ENCODE measurements at places on chromosomes 2 and 18. TPM values are rescaled to one million over a fixed set of nuclear protein-coding genes. Genes with fewer than 3 reads are reported as not detected.

- no peak for DNase-seq
These were observed 26.6 kb downstream of the POLE4 start for GRCh38 chr2:74984947-74985637.

DNA sequence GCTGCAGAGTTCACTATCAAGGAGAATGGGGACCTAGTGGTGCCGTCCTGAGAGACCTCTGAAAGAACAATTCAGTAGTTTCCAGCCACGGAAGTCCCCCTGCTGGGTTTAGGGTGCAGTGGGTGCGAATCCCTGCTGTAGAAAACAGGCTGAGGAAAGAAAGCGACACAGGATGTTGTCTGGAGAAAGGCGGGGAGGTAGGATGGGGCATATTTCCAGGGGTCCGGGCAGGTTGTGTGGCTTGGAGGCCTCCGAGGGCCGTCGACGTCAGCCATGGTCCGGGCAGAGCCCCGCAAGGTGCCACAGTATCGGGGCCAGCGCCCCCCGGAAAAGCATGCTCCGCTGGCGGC, 807 bp upstream of the CREB1 start:
- DNase-seq: no peak

- DNase-seq: no peak
These were observed 73.8 kb downstream of the RRM2 start for GRCh38 chr2:10196110-10196892.

DNA sequence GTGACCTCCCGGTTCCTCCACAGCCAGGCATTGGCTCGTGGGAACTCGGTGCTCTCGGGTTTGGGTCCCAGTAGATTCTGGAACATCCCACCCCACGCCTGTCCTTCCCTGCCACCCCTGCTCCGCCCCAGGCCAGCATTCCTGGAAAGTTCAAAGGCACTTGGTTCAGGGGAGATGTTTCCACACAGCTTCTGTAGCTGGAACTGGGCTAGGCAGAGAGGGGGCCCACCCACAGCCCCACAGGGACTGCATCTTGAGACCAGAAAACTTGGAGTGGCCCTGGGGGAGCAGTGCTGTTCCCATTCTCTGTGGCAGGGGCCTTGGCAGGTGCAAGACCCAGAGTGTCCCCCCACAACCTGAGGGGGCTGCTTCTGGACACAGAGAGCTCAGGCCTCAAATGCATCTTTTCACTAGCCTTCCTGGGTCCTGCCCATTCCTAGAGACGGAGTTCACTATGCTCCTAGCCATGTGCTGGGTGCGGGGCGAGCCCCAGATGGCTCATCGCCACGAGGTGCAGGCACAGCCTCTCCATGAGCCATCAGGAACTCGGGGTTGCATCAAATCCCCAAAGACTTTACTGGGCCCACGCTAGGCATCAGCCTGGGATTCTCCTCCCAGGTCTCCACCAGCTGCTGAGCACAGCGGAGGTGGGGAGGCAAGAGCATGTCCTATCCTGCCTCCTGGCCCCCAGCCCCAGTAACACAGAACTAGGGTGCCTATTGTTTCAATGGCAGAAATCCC, 68.7 kb downstream of the ZFP36L2 start:
- no peak for DNase-seq

- DNase-seq: no peak
These were observed 232.6 kb downstream of the NDUFA10 start for GRCh38 chr2:239792405-239793084.

DNA sequence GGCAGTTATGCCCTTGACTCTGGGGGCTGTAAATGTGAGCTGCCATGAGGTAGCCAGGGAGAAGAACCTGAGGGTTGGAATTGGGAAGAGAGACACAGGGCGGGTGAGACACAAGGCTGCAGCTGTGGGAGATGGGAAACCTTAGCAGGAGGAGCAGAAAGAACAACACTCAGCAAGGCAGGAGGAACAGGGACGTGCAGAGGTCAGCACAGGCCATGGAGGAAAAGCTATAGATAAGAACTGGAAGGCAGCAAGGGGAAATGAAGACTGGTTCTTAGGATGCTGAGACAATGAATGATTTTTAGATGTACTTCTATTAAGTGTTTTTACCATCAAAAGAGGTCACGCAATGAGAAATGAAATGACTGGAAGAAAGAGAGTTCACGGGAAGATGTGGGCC, 80.2 kb downstream of the USP40 start:
- no peak for DNase-seq

- DNase-seq: no peak
These were observed 53.7 kb downstream of the GFPT1 start for GRCh38 chr2:69333352-69333751.

Gene APCDD1
- not detected for polyA plus RNA-seq

All from muscle of arm (tissue), 14 donors.